ENCODE measurements at places on chromosomes 11 and 22.

DNA sequence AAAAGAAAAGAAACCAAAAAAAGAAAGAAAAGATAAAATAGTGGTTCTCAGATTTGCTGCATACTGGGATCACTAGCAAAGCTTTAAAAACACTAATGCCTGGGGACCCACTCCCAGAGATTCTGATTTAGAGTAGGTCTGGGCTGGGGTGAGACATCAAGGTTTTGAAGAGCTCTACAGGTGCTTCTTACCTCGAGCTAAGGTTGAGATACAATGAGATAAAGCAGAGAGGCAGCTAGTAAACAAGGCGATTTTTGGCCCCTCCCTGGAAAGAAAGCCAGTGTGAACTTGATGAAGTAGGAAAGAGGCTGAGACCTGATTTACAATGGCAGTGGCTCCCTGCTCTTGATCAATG, 327.6 kb upstream of the CCDC90B start:
- DNase-seq, result no peak

- DNase-seq, result no peak
These were observed 6.2 kb downstream of the KRTAP5-6 start for GRCh38 chr11:1703146-1703545.

DNA sequence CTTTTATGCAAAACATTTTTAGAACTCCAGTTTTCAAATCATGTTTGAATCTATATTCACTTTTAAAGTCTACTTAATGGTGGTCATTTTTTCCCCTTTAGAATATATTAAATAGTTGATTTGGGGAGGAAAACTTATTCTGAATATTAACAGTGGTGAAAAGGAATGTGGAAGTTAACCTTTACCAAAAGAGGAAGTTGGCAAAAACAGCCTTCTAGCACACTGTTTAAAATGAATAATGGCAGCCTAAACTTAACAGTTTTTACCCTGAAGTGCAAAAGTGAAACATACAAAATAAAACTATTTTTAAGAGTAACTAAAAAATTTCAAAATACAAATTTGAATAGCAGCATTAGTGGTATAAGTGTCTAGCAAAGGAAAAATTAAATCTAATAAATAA, 86.4 kb downstream of the GRK3 start:
- no peak for DNase-seq

DNA sequence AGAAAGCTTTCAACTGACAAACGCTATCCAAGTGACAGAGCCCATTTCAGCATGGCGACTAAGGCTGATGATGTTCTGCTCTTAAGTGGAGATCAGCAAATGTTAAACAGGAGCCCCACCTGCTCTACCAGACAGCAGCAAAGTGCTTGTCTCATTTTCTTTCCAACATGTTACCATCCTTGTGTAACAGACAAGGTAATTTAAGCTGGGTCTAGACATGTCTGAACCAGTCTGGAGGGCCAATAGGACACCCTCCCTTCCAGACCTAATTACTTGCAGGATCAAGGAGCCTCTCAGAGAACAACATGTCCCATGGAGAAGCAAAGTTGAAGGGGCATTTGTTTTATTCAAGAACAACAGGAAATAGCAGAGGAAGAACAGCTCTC, 3.9 kb upstream of the LMO2 start:
- DNase-seq, result no peak

- DNase-seq, result no peak
These were observed 628 bp upstream of the IGLL1 start for GRCh38 chr22:23580576-23581259.

DNA sequence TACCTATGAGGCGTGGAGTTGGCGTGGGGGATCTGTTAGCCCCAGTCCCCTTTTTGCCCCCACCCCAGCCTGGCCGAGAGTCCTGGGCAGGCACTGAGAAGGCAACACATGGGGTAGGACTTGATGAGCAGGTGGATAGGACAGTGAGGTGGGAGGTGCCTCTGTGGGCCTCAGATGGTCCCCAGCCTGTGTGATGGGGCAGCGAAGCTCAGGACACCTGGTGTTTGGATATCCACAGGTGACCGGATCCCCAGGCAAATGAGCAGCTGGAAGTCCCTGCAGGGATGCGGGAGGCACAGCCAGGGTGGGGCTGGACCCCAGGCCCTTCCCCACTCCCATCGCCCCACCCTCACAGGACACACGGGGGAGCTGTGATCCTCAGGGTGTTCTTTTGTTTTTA, 9.7 kb downstream of the FBLN1 start:
- DNase-seq, result no peak

DNA sequence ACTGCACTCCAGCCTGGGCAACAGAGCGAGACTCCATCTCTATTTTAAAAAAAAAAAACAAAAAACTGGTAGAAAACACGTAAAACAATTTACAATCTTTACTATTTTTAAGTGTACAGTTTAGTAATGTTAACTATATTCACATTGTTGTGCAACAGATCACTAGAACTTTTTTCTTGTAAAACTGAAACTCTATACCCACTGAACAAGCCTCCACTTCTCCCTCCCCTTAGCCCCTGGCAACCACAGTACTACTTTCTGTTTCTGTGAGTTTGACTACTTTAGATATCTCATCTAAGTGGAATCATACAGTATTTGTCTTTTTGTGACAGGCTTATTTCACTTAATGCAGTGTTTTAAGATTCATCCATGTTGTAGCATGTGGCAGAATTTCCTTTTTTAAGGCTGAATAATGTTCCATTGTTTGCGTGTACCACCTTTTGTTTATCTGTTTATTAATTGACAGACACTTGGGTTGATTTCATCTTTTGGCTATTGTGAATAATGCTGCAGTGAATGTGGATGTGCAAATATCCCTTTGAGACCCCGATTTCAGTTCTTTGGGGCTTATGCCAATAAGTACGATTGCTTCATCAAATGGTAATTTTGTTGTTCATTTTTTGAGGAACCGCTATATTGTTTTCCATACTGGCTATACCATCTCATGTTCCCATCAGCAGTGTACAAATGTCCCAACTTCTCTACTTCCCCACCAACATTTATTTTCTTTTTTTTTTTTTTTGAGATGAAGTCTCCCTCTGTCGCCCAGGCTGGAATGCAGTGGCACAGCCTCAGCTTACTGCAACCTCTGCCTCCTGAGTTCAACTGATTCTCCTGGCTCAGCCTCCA, 11.0 kb downstream of the DDB2 start:
- no peak for DNase-seq

- no peak for DNase-seq
These were observed 160.1 kb downstream of the CASP12 start for GRCh38 chr11:104738208-104738607.

- no peak for DNase-seq
These were observed 48.4 kb upstream of the KCNQ1OT1 start for GRCh38 chr11:2748061-2748813.
